ENCODE measurements at places on chromosomes 3 and 15.

GRCh38 chr3:138046955-138047354, 37.0 kb downstream of the CLDN18 start:
- no peak for DNase-seq

- no peak for DNase-seq
Observed at GRCh38 chr3:40844896-40845295, 320.1 kb downstream of the ZNF621 start.

- no peak for DNase-seq
Observed at GRCh38 chr3:16423298-16423697, 90.2 kb downstream of the RFTN1 start.

- no peak for DNase-seq
Observed at GRCh38 chr3:66021731-66022131, 17.0 kb downstream of the MAGI1 start.

DNA sequence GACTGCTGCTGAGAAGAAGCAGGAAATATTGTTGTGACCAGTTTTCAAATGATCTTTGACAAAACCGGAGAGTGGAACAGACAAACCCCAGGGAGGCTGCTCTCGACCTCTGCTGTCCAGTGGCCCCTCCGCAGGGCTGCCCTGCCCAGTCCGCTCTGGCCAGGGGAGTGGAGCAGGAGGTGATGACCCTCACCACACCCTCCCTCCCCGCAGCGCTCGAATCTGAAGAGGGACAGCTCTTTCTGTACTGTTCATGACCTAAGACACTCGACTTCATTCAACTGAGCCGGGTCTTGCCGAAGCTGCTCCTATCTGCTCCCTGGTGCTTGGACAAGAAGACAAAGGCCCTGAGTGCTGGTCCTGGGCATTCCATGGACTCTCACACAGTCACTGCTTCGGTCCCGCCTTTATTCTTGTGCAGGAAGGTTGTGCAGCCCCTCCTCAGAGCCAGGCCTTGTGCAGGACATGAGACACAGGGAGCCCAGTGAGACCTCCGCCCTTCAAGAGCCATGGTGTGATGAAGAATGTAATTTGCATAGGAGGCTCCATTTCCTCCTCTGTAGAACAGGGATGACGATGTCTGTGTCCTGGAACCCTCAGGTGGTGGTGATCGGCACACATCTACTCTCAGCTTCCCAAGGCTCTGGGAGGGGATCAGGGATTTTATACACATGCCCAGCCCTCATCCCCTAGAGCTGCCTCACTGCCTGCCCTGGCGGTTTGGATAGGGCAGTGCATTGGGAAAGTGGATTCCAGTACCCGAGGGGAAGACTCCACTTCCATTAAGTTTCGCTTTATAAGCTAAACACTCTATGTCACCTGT, 97.1 kb upstream of the PRR20G start:
- no peak for DNase-seq

- no peak for DNase-seq
Observed at GRCh38 chr3:85483986-85484385, 525.2 kb downstream of the CADM2 start.

DNA sequence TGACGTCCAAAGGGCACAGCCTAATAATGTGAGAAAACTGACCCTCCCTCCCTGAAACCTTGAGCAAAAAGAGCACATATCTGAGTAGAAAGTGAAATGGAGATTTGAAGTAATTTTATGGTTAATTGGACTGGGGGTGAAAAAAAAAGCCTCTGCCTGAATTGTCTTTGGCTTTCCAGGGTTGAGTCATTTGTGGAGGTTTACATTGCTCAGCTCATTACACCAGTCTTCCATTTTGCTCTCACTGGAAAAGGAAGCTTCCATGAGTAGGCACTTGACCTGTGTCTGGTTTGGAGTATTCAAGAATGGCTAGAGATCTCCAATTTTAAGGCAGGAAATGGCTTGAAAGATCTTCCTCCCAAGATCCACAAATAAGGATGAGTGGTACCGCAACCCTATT, 273.9 kb downstream of the PDCD6IP start:
- no peak for DNase-seq

DNA sequence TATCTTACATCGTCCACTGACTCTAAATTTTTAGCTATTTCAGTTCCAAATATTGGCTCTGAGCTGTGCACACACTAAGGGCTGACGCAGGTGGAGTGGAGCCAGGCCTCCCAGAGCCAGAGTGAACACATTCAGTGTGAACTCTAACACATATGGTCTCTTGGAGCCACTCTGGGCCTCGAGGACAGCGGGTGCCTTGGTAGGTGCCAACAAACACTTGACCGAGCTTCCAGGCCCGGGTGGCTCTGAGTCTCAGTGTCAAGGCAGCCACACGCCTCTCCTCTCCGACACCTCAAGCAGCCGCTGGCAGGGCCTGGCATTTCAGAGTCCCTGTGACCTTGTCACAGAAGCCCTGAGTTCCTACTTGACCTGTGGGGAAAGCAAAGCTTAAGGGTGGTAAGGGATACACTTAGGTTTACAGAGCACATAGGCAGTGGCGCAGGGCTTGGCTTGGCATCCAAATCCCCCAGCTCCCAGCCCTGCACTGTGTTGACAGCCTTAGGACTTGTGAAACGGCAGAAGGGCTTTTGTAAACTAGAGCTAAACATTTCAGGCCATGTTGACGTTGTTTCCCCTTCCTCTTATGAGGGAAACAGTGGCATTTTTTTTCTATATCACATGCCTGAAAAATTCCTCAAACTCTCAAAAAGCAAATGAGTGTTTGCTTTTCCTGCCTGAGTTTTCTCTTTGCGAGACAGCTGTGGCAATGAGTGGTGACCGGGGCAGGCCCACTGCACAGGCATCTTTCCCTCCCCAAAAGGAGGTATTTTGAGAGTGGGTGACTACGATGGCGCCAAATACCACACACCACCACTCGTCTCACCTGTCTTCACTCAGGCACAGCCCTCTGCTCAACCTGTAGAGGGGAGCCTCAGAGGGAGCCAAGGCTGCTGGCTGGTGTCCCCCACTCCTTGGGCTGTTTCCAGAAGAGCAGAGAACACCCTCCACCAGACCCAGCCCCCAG, 60.8 kb downstream of the DAPK2 start:
- no peak for DNase-seq

- DNase-seq: no peak
Observed at GRCh38 chr3:154025007-154025406, 96.2 kb upstream of the ARHGEF26 start.

DNA sequence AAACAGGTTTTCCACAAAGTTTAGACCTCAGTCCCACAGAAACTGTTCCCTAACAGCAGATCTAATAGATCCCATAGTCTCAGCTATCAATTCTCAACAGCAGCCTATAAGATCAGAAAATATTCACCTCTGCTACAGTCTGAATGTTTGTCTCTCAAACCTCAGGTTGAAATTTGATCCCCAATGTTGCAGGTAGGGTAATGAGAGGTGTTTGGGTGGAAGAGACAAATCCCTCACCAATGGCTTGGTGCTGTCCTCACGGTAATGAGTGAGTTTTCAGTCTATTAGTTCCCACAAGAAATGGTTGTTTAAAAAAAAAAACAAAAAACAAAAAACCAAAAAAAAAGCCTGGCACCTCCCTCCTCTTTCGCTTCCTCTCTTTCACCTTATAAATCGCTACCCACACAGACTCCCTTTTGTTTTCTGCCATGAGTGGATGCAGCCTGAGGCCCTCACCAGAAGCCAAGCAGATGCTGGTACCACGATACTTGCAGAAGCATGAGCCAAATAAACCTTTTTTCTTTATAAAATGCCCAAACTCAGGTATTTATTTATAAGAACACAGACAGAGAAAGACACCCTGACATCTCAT, 14.2 kb downstream of the ZNF280D start:
- DNase-seq: no peak

DNA sequence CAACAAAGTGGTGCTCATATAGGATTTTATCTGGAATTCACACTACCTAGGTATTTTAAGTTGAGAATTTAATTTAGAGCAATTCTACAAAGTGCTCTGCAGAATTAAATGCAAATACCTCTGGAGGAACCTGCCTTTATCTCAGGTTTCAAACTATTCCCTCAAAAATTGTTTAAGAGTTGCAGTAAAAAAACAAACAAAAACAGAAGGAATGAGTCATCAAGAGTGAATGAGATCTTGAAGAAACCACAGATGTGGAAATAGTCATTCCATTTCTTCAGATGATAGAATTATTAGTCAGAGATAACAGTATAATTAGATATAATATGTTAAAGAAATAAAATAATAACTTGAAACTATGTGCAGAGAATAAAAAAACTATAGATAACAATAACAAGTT, 80.8 kb upstream of the SCN5A start:
- no peak for DNase-seq

DNA sequence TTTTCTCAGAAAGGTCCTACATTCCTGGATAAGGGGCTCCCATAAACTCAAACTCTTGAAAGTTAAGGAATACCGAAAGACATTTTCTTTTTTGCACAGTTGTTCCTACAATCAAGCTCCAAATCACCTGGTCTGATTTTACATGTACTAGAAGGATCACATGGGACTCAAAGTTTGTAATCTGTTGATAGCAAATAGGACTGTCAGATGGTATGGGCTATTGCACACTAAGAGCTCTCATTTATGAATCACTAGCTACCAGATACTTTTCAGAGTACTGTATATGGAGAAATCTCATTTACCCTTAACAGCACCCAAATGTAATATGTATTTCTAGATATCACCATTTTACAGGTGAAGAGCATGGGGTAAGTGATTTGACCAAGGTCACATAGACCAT, 49.5 kb upstream of the CMSS1 start:
- no peak for DNase-seq

- DNase-seq: no peak
Observed at GRCh38 chr15:52509500-52510245, 19.0 kb downstream of the MYO5A start.

DNA sequence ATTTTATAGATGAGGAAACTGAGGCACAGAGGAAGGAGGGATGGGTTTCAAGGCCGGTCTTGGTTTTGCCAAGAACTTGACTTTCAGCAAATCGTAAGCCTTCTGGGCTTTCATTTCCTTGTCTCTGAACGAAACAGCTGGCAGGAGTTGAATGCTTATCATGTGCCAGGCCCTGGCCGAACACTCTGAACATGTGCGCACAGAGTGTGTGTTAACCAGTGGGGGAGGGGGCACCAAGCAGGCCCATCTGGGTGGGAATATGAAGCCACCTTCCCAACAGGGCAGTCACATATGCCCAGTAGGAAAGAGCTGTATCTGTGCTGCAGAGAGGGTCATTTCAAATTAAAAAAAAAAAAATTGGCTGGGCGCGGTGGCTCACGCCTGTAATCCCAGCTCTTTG, 29.3 kb downstream of the ZNF710 start:
- no peak for DNase-seq

DNA sequence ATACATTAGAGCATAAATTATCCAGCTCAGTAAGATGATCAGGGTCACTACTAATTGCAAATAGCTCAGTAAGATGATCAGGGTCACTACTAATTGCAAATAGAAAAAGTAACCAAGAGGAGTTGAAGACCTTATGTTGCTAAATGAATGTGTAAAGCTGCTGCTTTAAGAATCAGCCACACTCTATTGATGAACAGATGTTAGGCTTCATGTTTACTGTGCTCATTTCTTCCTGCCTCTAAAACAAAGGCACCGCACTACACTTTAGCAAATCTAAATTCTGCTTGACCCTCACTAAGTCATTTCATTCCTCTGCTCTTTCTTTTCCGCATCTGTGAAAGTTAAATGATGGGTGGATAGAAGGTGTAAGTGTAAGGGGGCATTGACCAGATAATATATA, 92.6 kb upstream of the PLSCR4 start:
- DNase-seq: no peak

GRCh38 chr15:74788042-74788682, 6.3 kb downstream of the CSK start:
- no peak for DNase-seq

- DNase-seq: no peak
Observed at GRCh38 chr15:76674883-76675282, 230.3 kb downstream of the SCAPER start.

- DNase-seq: no peak
Observed at GRCh38 chr3:40057077-40057476, 247.7 kb downstream of the MYRIP start.

- DNase-seq: no peak
Observed at GRCh38 chr15:95208988-95209387, 977.6 kb downstream of the MCTP2 start.

DNA sequence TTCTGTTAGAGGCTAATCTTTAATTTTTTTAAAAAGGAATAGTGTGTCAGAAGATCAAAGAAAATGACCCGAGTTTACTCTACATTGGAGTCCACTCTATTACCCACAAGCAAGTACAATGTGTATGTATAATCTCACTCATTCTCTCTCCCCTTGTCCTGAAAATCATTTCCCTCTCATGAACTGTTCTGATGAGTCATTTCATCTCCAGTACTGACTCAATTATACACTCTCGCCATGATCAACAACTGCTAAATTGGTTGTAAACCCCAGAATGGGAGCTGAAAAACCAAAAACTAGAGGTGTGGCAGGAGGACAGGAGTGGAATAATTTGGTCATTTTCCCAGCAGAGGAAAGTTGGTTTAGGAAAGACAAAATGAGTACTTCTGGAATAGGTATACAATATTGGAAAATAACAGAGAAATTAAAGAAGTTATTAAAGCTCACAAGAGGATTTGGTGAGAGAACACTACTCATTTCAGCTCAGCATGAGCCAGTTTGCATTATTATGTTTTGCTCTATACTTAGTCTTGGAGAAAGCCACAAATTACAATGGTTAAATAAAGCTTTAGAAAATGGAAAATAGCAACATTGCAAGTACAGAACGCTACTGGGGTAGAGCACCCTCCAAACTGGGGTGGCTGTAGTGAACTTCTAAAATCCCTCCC, 144.3 kb upstream of the PFN2 start:
- no peak for DNase-seq

- DNase-seq: no peak
Observed at GRCh38 chr3:21754839-21755238, 3.8 kb upstream of the ZNF385D start.

GRCh38 chr3:134057654-134058110, 28.0 kb upstream of the SLCO2A1 start:
- no peak for DNase-seq

DNA sequence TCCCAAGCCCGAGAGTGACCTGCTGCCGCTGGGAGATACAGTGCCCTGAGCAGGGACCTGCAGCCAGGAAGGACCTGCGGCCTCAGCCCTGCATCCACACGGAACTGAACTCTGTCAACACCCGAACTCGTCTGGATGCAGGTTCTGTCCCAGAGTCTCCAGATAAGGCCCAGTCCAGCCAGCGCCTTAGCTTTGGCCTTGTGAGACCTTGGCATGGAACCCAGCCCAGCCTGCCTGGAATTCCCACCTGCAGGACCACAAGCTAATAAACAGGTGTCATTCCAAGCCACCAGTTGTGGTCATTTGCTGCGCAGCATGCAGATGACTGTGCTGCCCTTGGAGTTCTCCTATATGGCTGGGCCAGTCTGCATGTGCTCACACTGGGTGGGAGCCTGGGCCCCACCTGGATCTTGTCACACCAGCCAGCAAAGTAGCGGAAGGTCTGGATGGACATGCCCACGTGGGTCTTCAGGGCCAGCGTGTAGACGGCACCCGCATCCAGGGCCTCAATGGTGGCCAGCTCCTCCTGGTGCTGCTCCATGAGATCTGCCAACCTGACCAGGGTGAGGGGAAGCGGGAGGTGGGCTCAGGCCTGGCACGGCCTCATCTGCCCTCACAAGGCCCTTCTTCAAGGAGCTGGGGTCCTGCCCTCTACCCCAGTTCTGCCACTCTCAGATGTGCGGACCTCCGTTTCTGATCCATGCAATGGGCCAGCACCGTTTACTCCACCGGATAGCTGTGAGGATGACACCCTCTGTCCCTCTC, 47.2 kb upstream of the SLC41A3 start:
- DNase-seq: no peak

Measured in stimulated activated naive CD4-positive, alpha-beta T cell (primary cell).